ENCODE measurements at places on chromosomes 7 and 10.
A peak's percentile ranks its signal among the peaks of the same experiment; 100 is the strongest.

- DNase-seq, result no peak
Measured at GRCh38 chr7:152076324-152076821, 50.9 kb downstream of the GALNT11 start.

GRCh38 chr10:44635176-44635575, 250.3 kb upstream of the CXCL12 start:
- DNase-seq, result no peak

GRCh38 chr10:93281367-93281720, 200.8 kb downstream of the MYOF start:
- no peak for DNase-seq

DNA sequence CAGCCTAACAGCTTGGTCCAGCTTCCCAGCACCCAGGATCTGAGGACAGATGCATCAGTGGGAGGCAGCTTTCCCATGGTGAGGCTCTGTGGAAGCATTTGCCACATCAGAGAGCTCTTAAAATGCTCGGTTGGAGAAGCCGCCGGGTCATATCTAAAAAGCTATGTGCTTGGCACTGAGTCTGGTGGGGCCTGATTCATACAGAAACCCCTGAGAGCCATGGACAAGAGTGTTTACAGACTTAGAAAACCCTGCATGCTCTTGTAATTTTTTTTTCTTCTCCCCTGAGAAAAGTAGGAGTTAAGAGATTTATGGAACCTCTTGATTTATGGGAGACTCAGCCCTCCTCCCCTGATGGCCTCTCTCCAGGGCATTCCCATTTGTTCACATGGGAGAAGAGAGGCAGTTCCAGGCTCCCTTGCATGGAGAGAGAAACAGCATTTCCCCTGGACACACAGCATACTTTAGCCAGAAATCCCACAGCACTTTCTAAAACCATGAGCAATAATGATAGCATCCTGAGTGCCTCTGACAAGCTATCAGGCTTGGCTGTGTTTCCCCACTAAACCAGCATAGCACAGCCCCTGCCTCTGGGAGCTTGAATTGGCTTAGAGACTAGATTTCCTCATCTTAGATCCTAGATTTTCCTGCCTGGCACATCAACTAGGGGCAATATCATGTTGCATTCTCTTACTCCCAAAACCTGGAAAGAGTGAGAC, 322.1 kb upstream of the AUTS2 start:
- DNase-seq, result no peak

DNA sequence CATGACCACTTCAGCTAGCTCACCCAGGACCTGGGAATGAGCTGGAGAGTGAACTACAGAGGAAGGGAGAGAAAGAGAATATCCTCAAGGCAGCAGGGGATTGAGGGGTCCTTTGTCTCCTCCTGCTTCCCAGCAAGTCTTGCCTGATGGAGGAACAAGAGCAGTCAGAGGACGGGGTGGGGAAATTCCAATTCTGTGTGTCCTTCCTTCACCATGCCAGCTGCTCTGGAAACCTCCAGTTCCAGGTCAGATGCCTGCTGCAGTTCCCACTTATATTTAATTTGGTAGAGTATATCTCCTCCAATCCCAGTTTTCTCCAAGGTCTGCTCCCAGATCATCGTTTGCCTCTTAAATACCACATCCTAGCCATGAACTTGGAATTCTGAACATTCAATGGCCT, 21.4 kb upstream of the LEP start:
- no peak for DNase-seq

DNA sequence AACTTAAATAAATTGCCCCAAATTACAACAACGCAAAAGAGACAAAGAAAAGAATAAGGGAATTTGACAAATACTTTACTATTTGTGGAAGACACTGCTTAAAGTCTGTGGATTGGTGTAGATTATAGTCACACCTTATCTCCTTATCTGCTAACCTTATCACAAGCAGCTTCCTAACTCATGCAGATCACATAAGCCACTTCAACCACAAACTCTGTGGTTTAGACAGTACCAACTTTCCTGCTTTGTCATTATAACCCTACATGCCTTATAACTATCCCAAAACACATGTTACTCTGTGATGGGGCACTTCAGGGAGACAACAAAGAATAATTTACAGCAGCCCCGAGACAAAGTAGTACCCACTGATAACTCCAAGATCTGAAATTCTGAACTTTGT, 41.5 kb upstream of the PPP3CB start:
- DNase-seq, result no peak

DNA sequence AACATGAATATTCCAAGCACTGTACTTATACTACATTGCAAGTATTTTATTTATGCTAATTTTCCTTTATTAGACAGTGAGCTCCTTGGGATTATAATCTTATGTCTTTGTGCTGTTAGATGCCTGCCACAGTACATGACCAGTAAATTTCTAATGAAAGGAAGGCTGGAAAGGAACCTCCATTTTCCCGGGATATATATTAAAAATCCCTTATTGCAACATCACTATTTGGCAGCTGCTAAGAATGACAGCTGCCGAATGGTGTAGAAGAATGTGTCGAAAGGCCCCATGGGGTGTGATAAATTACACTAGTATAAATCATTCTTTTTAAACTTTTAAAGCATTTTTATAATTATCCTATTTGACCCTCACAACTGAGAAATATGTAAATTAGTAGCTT, 59.1 kb downstream of the TFAM start:
- DNase-seq, result no peak

GRCh38 chr10:45432700-45433472, 58.9 kb downstream of the ALOX5 start:
- no peak for DNase-seq

- DNase-seq, result no peak
Measured at GRCh38 chr10:1375346-1376170, 319.4 kb downstream of the WDR37 start.

DNA sequence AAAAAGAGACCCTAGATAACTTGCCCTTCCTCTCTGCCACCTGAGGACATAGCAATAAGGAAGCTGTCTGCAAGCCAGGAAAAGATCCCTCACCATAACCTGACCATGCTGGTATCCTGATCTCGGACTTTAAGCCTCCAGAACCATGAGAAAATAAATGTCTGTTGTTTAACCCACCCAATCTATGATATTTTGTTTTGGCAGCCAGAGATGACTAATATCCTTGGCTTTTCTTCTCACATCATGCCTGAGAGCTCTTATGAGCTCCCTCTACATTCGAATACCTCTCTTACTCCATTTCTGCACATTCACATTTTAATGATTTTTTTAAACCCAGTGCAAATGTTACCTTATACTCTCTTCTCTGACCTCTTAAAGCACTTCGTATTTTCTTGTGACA, 214.0 kb upstream of the CHRM2 start:
- no peak for DNase-seq

DNA sequence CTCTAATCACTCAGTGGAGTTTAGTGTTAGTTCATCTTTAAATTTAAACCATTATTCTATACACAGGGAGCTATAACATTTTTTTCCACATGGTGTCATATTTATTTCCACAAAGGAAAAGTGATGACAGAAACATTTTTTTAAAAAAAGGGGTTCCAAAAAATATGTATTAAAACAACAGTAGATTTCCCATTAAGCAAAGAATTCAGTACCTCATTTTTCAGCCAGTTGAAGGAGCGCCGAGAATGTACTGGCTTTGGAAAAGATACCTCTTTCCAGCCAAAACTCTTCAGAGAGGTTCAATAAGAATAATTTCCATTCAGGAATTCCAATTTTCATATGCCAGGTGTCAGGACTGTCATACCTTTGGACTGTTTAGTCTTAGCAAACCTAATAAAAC, 250.5 kb upstream of the MEOX2 start:
- DNase-seq, result no peak

GRCh38 chr10:97090035-97090434, 95.7 kb downstream of the SLIT1 start:
- DNase-seq, result no peak

DNA sequence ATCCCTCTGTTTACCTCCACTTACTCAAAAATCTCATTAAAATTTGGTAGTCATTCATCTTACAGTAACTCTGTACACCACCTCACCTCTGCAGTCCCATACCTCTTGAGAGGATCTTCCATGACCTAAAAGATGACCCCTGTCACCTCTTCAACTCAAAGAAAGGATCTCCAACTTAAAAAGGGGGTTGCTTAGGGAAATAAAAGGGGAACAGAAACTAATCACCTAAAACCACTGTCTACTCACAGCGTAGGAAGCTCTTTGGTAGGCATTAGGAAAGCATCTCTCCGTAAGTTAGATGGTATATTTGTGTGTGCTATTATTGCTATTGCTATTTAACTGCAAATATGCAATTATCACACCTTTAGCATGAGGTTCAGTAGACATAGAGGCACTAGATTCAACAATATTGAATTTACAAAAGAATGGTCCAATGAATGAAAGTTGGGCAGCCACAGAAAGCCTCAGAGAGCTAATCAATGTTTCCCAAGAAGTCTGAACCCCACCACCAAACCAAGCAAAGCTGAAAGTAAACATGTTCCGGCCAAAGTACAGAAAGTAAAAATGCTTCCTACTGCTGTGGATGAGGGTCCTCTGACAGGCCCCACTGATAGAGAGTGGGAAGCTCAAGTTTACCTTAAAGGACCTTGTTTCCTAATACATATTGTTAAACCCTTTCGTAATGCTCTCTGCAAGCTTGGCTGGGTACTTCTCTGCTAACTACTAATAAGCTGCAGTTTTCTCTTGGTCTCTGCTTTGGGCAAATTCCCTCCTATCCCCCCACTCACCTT, 105.8 kb downstream of the GRM8 start:
- DNase-seq, result no peak

GRCh38 chr10:24382596-24382978, 173.6 kb downstream of the KIAA1217 start:
- no peak for DNase-seq

GRCh38 chr10:24544776-24545175, 178.9 kb downstream of the ARHGAP21 start:
- DNase-seq, result no peak

GRCh38 chr10:132095403-132096113, 29.8 kb downstream of the JAKMIP3 start:
- no peak for DNase-seq

DNA sequence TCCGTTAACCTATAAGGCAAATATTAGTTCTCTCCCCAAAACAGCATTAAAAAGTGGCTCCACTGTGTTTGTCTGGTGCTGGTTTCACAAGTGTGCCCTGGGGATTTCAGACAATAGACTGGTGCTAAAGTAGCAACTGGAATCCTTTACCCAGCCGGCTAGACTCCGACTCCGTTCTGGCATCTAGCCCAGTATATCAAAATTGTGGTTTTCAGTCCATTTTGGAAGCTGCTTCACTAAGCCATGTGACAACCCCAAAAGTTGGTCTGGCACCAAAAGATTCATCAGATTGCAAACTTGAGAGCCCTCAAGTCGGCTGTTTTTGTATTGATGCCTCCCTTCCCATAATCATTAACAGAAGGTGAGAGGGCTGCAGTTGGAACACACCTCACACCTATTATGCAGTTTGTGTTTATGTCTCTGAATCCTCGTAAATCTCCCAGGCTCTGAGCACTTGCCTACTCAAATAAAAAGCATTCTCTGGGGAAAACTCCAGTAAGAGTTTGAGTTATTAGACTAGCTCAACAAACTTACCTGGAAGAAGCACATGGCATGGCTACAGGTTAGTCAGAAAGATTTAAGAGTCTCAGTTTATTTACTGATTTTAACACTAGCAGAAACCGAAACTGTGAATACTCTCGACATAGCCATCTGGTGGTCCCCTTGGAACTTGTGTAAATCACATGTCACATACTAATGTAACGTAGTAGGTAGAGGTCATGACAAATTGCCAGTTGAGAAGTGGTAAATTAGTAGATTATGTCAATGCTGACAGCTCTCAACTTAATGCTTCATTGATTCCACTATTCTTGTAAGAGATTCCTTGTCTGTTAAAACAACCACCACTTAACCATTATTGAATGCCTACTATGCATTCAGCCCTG, 14.8 kb upstream of the WNT16 start:
- no peak for DNase-seq

DNA sequence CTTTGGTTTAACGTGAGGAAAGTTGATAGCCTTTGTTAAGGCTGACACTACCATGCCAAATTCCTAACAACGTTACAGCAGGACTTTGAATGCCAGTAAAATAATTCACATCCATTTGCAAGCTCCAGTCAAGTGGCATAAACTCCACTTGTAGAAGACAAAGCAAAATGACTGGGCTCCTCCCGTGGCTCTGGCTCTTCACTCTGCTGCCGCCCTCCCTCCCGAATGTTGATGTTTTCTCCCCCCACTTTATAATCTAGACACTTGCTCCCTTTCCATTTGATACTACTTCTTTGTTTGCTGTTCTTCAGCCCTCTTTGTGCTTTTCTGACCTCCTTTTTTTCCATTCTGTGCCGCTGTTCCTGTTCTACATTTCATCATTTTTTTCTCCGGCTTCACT, 22.8 kb upstream of the ITGB8 start:
- no peak for DNase-seq

GRCh38 chr7:148334959-148335577, 255.5 kb upstream of the C7orf33 start:
- DNase-seq, result no peak

DNA sequence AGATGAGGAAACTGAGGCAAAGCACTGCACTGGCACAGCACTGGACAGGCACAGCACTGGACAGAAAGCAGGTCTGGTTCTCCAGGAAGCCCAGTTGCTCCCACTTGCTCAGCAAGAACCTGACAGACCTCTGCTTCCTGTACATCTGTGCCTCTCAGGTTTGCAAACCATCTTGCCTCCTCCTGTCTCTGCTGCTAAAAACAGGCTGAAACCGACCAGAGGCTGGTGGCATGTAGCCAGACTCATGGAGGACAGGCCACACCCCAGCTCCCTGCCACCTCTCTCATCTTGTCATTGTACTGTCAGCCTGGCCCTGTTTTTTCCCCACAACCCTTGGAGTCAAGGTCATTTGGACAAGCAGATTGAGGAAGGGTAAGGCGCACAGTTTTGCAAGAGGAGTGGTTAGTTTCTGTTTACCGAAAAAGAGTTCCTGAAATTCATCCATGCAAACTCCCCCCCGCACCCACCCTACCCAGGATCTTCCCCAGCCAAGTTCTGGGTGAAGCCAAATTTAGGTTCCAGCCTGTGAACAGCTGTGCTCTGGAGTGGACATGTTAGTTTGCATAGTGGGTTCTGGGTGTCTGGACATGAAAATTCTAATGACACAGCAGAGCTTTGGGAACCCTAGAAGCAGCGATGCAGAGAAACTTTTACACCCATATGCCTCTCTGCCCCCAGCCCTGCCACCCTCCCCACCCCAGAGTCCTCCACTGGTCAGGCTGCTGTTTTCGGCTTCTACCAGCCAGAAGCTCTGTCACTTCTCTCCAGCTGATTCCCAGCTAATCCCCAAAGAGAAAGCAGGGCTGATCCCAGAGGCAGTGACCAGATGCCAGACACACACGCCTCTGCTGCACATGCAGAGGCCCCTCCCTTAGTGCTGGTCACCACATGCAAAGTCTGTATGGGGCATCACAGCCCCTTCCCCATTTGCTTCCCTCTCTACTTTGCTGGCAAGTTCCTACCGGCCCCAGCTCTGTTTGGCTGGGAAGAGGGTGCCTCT, 8.5 kb upstream of the C10orf105 start:
- peak; percentile 92 for DNase-seq

DNA sequence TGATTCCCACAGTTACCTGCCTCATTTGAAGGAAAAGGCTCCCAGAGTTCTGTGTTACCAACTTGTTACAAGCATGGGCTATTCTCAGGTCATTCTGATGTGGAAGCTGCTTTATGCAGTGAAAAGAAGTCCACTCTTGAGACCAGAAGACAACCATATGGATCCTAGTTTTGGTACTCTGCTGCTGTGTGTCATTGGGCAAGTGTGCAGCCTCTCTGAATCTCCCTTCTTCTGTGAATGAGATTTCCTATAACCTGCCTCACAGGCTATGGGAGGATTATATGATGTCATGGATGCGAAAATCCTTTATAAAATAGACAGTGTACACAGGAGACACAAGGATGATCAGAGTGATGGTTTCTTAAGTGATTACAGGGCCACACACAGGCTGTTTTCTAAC, 166.1 kb downstream of the ARID5B start:
- no peak for DNase-seq
